ENCODE measurements at places on chromosomes 4 and X.

DNA sequence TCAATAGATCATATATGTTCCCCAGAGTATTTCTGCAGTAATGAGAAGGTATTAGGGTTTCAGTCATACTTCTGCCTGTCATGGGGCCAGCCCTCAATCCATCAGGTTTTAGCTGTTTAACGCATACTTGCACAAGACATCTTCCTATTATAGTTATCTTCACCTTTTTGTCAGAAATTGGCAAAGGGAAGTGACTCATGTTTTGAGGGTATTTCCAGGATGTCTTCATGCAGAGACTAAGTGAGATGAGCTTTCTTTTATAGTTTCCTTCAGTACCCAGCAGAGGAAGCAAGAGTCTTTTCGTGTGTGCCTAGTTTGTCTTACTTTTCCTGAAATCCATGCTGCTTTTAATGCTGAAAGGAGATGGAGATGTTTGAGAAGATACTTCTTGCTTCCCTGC, 9.5 kb downstream of the CSTF2 start:
- no peak for DNase-seq

- no peak for DNase-seq
Observed at GRCh38 chr4:85570388-85570787, 95.4 kb downstream of the ARHGAP24 start.

DNA sequence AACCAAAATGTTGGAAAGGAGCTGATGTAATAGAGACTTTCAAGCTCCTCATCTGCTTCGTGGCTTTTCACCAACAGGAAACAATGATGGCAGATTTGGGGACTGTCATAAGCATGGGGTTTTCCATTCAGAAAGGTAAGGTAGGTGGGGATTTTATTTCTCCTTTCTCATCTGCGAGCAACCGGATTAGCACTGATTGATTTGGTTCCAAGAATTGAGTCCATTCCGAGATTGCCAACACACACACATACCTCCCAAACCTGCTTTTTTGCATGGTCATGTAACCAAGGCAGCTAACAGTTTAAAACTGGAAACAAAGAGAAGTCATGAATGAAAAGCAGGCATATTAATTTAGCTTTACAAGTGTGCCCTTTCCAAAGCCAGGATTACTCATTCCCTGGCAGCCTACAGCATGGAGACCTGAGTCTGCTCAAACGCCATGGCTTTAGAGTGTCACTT, 63.0 kb upstream of the LNX1 start:
- no peak for DNase-seq

DNA sequence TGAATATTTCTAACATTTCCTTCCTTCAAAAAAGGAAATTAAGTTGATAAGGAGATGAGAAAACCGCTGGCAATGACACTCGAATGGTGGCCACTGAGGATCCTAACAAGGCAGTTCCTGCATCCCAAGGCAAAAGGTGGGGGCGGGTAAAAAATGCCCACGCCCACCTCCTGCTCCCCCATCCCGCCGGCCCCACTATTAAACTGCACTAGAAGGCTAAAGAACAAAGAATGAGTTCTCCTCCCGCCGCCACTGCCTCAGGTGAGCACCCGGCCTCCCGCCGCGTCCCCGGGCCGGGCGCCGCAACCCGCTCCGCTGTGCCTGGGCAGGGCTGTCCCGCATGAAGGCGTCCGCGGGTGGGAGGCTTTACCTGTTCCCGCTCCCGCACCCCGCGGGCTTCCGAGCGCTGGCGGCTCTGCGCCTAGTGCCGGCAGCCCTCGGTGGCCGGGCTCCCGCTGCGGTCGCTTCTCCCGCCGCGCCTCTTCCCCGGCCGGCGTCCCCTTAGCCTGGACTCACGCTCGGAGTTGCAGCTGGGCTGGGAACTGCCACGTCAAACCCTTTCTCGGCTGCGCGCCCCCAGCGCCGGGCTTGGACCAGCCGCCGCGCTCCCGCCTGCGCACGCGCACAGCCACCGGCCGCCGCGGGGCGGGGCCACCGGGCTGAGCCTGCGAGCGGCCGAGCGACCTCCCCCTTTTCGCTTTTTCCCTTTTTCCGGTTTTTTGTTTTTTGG, at the start of gene SEC24D:
Gene SEC24D, minus strand, starts transcription at position 556 of the 730 bp plus-strand sequence. CDS start 2,430 bp downstream, outside the sequence.
- DNase-seq = peak; percentile 20

GRCh38 chr4:158395889-158396288, 125.8 kb upstream of the RXFP1 start:
- DNase-seq = no peak

- no peak for DNase-seq
Observed at GRCh38 chr4:146040623-146041022, 102.0 kb upstream of the ZNF827 start.

DNA sequence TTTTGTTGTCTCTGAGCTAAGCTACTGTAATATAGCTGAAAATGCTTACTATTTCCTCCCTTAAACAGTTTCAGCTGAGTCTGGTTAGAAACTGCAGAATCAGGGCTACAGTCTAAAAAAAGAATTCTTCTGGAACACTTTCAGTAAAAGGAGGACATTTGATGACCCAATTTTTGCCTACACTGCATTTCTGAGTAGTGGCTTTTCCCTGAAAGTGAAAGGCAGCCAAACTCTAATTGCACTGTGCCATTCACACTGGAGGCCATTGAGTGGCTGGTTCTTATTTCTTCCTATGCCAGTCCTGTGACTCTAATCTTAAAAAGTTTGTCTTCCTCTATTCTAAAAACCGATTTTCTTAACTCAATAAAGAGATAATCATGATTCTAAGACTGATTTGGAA, 526.0 kb downstream of the CFAP47 start:
- DNase-seq = no peak

- no peak for DNase-seq
Observed at GRCh38 chr4:141652161-141652778, 15.9 kb downstream of the IL15 start.

- DNase-seq = no peak
Observed at GRCh38 chr4:125573786-125574185, 259.0 kb downstream of the FAT4 start.

- DNase-seq = no peak
Observed at GRCh38 chrX:13086076-13086475, 41.7 kb upstream of the FAM9C start.

GRCh38 chr4:169164669-169165415, 105.9 kb downstream of the SH3RF1 start:
- DNase-seq = no peak

- DNase-seq = no peak
Observed at GRCh38 chr4:148060264-148061140, 328.6 kb downstream of the ARHGAP10 start.

DNA sequence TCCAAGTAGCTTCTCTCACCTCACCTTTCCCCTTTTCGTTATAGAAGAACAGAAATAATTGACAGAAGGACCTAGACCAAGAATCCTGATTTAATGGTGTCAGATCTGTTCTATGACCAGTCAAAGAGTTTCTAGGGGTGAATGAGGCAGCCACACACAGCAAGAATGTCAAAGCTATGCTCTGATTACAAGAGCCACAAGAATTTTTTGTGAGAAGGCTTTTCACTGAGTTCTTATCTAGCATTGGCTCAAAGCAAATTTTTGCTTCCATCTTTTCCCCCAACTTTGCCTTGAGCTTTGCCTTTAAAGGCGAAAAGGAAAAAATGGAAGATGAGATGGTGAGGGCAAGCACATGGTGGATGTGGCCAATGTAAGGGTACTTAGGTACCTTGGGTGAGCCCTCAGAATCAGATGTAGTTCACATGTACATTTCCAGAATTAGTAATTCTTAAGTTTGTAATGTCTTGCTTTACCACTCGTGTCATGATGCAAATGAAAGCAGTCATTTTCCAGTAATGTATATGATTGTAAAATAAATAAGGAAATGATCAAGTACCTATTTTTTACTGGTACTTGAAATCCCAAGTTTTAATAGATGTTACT, 23.5 kb downstream of the FMR1 start:
- DNase-seq = no peak

DNA sequence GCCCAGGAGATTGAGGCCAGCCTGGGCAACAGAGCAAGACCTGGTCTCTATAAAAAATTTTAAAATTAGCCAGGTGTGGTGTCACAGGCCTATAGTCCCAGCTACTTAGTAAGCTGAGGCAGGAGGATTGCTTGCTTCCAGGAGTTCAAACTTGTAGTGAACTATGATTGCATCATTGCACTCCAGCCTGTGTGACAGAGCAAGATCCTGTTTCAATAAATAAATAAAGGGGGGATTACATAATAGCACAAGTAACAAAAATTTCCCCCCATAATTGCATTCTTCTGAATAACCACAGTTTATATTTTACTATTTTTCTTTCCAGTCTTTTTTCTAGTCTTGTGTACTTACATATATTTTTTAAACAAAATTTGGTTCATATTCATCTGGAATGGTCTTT, 135.6 kb downstream of the CHIC2 start:
- no peak for DNase-seq

DNA sequence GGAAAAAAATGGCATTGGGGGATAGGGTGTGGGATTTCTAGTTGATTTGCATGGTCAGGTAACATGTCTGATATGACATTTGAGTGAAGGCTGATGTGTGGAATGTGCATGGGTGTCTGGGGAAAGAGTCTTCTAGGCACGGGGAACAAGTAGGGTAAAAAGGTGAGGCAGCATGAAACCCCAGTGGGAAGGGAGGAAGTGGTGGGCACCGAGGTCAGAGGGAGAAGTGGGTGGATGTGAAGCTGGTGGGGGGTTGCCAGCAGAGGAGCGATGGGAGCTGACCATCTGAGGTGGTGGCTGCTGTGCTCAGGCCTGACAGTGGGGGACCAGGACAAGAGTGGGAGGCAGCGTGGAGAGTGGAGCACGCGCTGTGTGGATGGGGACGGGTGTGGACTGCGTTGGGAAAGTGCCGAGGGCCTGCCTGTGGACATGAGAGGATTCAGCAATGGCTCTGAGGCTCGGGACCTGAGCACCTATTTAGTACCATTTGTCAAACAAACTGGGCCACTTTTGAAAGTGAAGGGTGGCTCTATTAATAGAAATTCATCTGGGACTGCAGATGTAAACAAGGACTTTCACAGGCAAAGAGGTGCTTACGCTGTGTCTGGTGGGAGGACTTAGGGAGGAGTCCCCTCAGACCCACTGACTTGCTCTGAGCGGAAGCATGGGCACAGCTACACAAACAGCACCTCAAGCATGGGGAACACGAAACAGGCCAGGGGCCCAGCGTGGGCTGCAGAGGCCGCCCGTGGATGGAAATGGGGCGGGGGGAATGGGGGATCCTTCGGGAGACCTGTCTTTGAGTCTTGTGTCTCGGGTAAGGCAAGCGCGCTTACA, 16.7 kb upstream of the S100P start:
- DNase-seq = no peak

- no peak for DNase-seq
Observed at GRCh38 chrX:6238576-6238975, 9.9 kb upstream of the NLGN4X start.

DNA sequence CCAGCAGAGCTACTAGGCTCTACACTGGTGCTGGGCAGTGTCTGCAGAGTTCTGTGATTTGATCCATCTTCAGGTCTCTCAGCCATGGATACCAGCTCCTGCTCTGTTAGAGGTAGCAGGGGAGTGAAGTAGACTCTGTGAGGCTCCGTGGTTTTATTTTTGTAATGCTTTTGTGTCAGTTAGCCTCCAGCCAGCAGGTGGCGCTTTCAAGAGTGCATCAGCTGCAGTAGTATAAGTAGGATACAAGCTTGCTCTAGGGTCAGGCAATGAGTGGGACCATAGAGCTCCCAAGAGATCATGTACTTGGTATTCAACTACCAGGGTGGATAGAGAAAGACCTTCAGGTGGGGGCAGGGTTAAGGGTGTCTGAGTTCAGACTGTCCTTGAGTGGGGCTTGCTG, 362.5 kb upstream of the TRAM1L1 start:
- no peak for DNase-seq

GRCh38 chrX:123184866-123185276, 793 bp downstream of the GRIA3 start:
- DNase-seq = no peak

- DNase-seq = no peak
Observed at GRCh38 chr4:40969501-40969900, 219.7 kb downstream of the NSUN7 start.

DNA sequence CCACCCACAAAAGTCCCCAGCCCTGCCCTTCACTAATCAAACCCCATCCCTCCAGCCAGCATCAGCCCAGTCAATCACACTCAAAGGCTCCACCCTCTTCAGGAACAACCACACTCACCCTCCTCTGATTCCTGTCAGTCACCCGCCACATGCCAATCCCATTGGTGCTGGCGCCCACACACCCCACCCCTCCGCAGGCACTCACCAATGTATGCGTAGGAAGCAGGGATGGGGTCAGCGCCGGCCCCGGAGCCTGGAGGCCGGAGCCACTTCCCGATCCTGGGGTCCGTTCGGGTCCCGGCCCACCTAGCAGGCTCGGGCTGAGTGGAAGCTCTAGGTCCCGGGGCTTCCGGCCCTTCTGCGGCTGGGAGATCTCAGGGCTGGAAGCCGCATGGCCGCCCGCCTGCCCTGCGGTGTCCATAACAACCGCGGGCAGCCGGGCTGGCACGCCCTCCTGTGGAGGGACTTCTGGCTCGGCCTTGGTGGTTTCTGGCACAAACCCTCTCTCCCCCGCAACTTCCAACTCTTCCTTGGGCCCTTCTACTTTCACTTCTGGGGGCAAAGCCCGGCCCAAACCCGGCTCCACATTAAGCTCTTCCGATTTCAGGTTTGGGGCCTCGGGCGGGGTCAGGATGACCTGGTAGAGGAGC, 7.9 kb upstream of the CFP start:
- DNase-seq = no peak

- no peak for DNase-seq
Observed at GRCh38 chr4:108169664-108170063, 932 bp upstream of the LEF1 start.

- no peak for DNase-seq
Observed at GRCh38 chr4:167622481-167623240, 388.4 kb upstream of the SPOCK3 start.

DNA sequence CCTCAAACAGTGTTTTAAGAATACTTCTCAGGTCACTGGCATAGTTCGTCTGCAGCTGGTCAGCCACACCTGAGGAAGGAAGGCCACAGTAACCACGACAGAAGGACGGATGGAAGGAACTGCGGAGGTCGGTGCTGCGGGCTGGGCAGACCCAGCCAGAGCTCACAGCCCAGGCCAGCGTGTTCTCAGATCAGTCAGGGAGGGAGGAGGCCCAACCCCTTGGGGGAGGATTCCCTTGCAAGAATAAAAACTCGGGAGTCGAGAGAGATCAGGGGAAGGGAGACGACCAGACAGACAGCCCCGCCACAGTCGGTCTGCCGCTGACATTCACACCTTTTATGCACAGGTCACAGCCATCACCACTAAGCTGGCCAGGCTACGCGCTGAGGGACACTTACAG, 11.3 kb upstream of the MXD4 start:
- no peak for DNase-seq

- DNase-seq = no peak
Observed at GRCh38 chrX:69088171-69088938, 76.9 kb downstream of the PJA1 start.

- peak; percentile 5 for DNase-seq
Observed at GRCh38 chr4:132123870-132124623, 1025.0 kb upstream of the PCDH10 start.

- DNase-seq = peak; percentile 80
Observed at GRCh38 chr4:91936311-91936710, 367.5 kb upstream of the GRID2 start.

GRCh38 chr4:140609548-140610425, 41.0 kb upstream of the UCP1 start:
- peak; percentile 42 for DNase-seq
